KBM-7 (cell line): ENCODE measurements at places on chromosomes 2 and 18.

DNA sequence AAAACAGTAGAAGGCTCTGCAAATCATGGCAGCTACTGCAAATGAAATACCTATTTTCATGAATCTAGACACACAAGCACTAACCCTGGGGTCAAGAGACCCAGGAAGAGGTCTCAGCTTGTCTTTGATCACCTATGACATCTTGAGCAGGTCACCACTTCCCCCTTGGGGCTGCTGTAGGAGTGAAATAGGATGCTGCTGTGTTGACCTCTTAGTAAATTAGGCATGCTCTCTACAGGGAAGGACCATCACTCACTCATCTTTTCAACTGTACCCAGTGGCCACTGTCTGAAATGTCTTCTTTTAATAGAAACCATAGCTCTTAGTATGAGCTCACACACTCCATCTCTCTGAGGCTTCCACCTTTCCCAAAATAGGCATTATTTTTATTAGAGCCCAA is 83.8 kb downstream of the NCK2 start:
- DNase-seq, result no peak

GRCh38 chr2:145018502-145018901 is 498.6 kb upstream of the ZEB2 start:
- DNase-seq, result no peak

- DNase-seq, result no peak
Measured at GRCh38 chr2:122056853-122057252, 301.4 kb downstream of the TSN start.

- DNase-seq, result no peak
Measured at GRCh38 chr18:21742315-21742687, 1.7 kb downstream of the MIB1 start.

DNA sequence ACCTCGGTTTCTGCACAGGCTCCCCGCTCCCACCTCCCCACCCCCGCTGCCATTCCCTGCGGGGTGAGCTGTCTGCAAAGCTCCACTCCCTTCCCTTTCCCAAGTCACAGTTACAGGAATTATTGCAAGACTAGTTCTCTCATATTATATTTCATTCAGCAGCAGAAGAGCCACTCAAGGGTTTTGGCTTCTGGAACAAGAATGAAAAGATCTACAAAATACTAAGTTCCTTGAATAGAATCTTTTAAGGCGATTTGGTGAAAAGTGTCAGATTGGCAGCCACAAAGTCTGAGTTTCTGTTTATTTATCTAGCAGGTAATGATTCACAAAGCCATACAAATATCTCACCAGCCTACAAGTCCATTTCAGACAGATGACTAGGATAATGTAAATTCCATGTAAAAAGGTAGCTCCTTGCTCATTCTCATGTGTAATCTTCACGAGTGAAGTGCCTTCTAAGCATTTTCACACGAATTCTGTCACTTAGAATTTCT is 221.9 kb upstream of the RBBP8 start:
- no peak for DNase-seq

DNA sequence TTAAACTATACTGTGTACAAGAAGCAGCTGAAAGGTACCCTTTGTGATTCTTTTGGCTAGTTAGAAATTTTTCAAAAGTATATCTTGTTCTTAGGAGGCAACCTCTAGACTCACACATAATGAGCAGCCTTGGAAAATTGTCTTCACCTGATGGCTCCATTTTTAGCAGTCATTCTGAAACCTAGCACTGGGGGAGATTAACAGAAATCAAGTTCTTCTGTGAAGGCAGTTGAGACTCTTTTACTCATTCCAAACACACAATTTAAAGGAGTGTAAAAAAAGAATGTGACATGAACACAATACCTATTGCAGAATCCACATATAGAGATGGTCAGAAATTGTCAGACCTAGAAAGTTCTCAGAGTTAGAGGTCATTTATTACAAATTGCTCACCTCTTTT is 197.7 kb downstream of the UBE2E3 start:
- DNase-seq, result no peak

GRCh38 chr2:152370783-152371182 is 35.8 kb downstream of the FMNL2 start:
- no peak for DNase-seq

GRCh38 chr2:179255129-179255528 is 9.5 kb downstream of the SESTD1 start:
- no peak for DNase-seq

- no peak for DNase-seq
Measured at GRCh38 chr18:25057491-25058050, 294.4 kb downstream of the ZNF521 start.

GRCh38 chr2:38765551-38765950 is 12.5 kb upstream of the GEMIN6 start:
- DNase-seq, result no peak

DNA sequence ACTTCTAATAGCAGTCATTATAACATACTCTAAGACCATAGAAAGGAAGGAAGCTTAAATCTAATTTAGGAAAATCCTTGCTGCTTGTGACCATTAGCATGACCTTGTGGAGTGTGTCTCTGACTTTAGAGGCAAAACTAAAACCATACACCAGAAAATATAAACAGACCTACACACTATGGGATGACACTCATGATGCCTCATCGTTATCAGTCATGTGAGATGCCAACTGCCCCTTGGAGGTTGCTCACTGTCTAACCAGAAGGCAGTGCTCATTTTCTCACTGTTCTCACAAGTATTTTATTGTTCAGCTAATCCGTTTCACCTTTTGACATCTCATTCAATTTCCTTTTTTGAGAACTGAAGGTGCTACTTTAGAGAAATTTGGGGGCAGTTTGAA is 376.9 kb downstream of the RND3 start:
- no peak for DNase-seq

GRCh38 chr18:650428-650858 is 7.0 kb upstream of the TYMS start:
- DNase-seq, result peak; percentile 82

DNA sequence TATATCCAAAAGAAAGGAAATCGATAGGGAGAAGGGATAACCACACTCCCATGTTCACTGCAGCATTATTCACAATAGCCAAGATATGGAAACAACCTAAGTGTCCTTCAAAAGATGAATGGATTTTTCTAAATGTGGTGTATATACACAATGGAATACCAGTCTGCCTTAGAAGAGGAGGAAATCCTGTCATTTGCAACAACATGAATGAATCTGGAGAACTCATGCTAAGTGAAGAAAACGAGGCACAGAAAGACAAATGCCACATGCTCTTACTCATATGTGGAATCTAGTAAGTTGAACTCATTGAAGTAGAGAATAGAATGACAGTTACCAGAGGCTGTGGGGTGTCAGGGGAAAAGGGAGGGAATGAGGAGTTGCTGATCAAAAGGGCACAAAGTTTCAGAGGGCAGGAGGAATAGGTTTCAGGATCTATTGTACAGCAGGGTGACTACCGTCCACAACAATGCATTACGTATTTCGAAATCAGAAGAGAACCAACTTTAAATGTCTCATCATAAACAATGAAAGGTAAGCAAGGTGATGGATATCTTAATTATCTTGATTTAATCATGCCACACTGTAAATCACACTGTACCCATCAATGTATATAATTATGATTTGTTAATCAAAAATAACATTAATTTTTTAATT is 46.1 kb downstream of the SIGLEC15 start:
- DNase-seq, result no peak

DNA sequence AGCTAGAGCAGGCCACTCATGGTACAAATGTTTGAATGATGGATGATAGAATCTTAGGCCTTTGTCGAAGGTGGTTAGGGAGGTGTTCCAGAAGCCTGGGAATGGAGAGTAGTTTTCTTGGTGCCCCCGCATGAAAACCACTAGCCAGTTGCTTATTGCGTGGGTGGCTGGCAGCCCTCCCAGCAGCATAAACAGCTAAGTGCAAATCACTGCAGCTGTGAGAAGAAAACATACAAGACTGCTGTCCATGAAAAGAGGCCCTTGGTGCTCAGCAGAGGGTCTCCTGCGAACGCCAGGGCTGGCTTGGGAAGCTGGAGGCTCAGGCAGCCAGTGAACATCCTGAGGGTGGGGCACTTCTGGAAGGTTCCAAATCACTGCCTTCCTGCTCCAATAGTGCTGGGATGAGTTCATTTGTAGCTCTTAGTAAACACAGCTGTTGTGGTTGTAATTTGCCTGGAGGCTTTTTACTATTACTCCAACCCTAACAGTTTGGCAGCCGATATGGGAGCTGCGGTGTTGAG is 118.8 kb downstream of the MGAT5 start:
- no peak for DNase-seq

DNA sequence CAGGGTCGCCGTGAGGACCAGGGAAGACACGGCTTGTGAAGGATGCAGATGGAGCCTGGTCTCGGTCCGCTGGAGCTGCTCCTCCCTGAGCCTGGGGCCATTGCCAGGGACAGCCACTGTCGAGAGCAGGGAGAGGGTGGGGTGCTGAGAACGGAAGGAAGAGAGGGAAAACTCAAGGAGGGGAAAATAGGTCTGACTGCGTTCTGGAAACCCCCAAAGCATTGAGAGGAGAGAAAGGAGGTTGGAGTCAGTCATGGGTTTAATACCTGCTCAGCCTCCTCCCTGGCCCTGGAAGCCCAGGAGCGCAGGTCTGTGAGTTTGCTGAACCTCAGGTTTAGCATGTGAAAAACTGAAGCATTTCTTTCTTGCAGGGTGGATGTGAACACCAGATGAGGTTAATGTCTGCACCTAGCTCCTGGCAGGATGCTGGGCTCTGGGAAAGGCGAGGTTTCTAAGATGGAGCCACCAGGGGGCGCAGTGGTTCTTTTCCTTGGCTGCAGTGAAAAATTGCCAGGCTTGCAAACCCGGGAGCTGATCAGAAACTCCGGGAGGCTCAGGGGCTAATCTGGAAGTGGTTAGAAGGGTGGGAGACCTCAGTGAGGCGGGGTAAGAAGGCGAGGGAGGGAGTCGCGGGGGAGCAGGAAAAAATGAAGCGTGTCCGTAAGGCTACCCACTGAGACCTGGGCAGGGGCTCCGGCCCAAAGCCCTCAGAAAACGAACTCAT is 33.6 kb upstream of the RNF149 start:
- DNase-seq, result peak; percentile 83
